ENCODE measurements at places on chromosomes 5 and 9.

GRCh38 chr9:38529317-38529716 lies 91.1 kb downstream of the ANKRD18A start:
- no peak for DNase-seq

GRCh38 chr5:137507150-137507549 lies 8.0 kb upstream of the SPOCK1 start:
- DNase-seq: no peak

GRCh38 chr5:172565455-172565854 lies 75.6 kb upstream of the NEURL1B start:
- no peak for DNase-seq

- DNase-seq: no peak
These were observed 63.8 kb downstream of the ATP10B start for GRCh38 chr5:160788102-160788660.

DNA sequence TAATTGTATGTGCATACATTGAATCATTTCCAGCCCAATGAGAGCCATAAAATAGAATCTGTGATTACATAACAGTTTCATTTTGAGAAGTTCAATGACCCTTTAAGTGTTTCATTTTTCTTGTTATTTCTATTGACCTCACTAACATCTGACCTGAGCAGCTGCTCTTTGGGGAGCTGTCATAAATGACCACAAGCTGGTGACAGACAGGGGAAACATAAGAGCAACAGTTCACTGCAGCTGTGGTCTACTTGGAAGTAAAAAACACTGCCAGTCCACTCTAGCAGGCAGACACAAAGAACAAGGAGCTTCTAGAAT lies 265.4 kb downstream of the DTWD2 start:
- no peak for DNase-seq

GRCh38 chr9:69471433-69471832 lies 146.4 kb downstream of the ENTREP1 start:
- DNase-seq: peak; percentile 54

DNA sequence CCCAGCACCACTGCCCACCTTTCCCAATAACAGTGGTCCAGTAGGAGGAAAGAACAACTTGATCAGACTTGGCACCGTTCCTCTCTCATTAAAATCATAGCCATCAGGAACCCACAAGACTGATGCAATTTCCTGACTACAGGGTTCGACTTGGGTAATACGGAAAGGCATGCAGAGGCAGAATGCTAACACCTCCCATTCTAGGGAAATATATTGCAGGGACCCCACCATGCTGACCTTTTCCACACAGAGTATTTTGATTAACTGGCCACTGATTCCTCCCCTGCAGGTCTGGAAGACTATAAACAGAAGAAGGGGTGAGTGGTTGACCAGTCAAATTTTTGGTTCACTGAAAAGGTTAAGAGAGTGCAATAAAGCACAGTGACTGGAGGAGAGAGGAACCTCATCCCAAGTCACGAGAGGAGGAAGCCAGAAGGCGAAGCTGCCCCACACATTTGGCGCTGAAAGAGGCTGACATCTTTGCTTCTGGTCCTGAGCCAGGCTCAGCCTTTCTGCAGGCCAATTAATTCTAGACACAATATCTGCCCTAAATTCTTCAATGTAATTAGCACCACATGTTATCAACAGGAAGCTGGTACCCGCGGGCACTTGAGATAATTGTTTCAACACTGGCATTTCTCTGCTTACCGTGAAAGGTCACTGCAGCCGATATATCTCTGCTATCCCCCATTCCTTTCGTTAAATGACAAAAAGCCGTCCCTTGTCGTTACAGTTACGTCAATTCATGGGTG lies 64.7 kb upstream of the SPOCK1 start:
- peak; percentile 30 for DNase-seq

GRCh38 chr5:14366763-14367162 lies 214.8 kb upstream of the OTULINL start:
- no peak for DNase-seq

DNA sequence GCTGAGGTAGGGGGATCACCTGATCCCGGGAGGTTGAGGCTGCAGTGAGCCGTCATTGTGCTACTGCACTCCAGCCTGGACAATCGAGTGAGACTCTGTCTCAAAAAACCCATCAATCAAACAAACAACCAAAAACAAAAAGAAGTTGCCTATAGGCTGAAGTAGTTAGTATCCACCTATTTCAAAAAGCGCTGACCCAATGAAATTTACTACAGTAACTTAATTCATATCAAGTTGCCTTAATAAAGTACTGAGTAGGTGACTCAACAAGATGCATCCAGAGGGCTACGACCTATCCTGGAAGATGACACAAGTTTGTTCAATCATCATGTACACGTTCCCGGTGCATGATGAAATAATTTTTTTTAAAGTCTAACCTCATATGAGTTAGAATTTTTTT lies 648.6 kb upstream of the DMAC1 start:
- no peak for DNase-seq

DNA sequence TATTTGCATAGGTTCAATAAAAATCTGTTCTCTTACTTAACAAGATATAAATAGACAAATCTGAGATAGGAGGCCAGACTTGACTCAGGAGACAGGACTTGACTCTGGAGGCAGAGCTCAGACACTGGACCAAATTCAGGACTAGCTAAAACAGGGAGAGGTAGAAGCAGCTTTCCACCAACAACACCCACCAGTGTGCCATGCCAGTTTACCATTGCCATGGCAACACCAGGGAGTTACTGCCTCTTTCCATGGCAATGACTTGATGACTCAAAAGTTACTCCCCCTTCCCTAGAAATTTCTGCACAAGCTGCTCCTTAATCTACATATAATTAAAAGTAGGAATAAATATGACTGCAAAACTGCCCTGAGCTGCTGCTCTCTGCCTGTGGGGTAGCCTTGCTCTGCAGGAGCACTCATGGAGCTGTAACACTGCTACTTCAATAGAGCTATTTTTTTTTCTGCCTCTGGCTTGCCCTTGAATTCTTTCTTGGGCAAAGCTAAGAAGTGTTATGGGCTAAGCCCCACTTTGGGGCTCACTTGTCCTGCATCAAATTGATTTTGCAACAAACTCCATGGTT lies 473.0 kb downstream of the PLK2 start:
- DNase-seq: peak; percentile 8

GRCh38 chr5:44697025-44697424 lies 111.7 kb upstream of the MRPS30 start:
- DNase-seq: no peak

GRCh38 chr5:89036704-89037489 lies 153.9 kb upstream of the MEF2C start:
- DNase-seq: peak; percentile 29

GRCh38 chr5:62705022-62705421 lies 126.4 kb downstream of the LRRC70 start:
- no peak for DNase-seq

DNA sequence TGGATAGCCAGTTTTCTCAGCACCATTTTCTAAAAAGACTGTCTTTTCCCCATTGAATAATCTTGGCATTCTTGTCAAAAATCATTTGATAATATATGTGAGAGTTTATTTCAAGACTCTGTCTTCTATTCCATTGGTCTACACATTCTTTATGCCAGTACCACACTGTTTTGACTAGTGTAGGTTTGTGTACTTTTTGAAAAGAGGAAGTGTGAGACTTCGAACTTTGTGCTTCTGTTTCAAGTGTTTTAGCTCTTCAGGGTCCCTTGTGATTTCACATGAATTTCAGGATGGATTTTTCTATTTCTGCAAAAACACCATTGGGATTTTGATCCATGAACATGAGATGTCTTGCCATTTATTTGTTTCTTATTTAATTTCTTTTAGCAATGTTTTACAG lies 78.5 kb upstream of the ALDH1A1 start:
- no peak for DNase-seq

- DNase-seq: peak; percentile 93
These were observed 113.4 kb downstream of the SYK start for GRCh38 chr9:90914868-90915483.

DNA sequence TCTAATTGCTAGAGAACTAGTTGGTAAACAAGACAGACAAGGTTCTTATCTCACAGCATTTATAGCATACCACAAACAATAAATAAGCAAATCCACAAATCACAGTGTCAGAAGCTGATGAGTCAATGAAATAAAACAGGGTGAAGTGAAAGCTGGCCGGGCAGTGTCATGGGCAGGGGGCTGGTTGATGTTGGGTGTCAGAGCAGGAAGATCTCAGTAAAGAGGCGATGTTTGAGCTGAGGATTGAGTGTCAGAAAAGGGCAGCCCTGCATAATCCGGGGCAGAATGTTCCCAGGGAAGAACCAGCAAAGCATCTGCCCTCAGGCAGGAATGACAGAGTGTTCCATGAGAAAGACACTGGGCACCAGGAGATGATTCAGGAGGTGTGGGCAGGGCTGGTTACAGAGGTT lies 183.4 kb downstream of the GOLPH3 start:
- no peak for DNase-seq

DNA sequence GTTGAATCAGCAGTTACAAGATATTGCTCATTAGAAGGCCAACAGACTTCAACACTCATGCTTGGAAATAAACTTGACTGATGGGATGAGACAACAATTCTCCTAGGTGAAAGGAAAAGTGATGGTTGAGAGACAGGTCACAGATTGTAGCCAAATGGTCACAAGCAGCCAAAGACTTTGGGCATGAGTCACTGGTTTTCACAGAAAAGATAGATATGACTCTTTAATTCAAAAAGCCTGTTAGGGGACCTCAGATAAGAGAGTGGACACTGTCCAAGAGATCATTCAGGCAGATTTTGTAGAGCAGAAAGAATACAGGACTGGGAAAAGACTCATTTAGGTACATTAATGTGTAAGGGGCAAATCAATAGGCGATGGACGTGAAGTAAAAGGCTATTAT lies 982.5 kb downstream of the MAT2B start:
- no peak for DNase-seq

GRCh38 chr9:126592461-126592860 lies 21.3 kb upstream of the LMX1B start:
- DNase-seq: no peak

DNA sequence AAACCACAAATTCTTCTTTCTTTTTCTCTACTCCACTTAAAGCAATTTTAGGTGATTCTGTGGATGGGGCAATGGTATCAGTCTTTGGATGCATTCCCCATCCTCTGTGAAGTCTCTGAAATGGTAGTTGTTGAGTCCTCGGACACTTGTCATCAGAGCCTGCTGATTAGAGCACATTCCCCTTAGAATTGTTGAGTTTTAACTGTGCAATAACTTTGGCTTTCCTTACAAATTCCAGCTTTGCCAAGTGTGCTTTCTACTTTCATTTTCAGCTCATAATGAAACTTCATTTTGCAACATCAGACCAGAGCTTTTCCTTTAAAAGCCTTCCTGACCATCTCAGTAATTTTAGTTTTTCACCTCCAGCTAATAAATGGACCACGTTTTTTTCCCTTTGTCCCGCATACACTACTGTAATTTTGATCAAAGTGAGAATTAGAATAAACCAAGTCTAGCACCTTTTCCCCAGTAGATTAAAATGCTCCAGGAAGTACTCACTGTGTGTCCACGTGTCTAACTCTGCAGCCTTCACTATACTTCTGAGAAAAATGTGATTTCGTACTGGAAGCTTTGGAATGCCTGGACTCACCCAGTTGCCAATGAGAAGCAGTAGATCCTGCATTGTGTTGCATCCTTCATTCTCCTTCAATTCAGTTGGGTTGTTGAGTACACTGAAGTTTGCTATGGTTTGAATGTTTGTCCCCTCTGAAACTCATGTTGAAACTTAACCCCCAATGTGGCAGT lies 135.6 kb downstream of the NTRK2 start:
- DNase-seq: no peak

DNA sequence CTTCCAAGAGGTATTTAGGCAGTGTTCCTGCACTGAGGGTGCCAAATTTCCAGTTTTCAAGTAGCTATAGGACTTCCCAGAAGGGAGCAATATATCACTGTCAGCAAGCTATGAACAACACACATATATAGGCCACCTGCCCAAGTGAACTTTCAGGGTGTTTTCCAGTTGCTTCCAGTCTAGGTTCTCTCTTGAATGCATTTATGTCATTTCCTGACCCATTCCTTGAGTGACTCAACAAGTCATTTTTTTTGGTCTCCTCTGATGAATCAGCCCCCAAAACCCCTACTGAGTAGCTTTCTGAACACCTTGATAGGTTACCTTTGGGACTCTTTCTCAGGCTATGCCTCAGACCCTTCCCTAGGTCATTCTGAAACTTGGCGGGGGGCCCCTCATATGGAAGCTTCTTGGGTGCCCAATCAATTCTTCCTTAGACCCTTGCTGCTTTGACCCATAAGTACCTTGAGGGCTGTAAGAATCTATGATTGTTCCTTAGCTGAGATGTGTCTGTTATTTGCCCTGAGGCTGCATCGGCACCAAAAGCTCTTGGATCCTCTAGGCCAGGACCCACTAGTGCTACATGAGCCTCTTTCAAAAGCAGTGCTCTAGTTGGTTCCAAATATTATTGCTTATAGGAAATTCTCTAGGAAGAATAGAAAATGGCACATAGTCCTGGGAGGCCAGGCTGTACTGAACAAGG lies 12.4 kb downstream of the DNAJB5 start:
- no peak for DNase-seq

DNA sequence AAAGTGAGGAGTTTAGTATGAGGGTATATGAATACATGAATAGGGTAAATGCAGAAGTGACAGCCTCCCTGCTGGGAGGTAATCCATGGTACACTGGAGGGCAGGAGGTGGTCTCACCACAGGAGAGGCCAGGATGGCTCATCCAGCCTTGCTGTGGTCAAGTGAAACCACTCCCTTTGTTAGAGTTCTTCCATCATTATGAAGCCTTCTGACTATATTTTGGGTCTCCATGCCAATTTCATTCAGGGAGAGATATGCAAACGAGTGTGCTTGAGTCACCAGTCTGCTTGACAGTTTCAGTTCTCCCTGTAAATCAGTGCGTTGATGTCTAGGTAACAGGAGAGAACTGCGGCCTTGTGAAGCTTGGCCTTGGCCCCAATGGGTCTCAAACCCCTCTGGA lies 16.4 kb downstream of the PPP3R2 start:
- DNase-seq: no peak

DNA sequence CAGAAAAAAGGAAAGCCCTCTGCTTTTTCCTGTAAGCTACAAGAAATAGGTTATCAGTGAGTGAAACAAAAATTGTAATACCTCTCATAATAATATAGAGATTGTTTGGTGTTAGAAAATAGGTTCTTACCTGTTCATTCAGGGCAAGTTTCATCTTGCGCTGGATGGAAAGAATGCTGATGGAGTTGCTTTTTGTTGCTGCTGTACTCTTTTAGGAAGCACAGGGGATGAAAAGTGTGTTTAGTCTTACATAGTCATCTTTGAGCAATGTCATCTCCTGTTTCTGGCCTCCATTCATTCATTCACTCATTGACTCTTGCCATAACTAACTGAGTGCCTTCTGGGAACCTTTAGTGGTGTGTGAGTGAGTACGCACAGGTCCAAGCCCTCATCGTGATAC lies 6.4 kb downstream of the ENTREP1 start:
- no peak for DNase-seq

- DNase-seq: no peak
These were observed 223 bp downstream of the LRSAM1 start for GRCh38 chr9:127451608-127451857.

Data from stomach (tissue), 19 donors.